Caco-2 (cell line): ENCODE measurements at places on chromosomes 4 and X.

DNA sequence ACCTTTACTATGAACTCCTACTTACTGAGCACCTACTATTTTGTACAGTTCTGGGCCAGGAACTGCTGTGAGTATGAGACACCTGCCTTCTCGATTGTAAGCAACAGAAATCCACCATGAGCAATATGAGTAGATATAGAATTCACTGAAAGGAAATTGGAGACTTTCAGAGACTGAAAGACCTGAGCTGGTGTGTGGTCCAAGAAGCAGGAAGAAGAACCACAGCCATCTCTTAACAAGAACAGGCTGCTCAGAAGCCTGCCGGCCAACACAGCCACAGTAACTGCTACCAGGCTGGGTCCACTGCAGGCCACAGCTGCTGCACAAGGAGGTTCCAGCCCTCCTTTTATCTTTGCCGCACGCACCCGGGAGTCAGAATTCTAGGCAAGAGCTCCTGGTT, 10.8 kb upstream of the ACSL1 start:
- DNase-seq: no peak

DNA sequence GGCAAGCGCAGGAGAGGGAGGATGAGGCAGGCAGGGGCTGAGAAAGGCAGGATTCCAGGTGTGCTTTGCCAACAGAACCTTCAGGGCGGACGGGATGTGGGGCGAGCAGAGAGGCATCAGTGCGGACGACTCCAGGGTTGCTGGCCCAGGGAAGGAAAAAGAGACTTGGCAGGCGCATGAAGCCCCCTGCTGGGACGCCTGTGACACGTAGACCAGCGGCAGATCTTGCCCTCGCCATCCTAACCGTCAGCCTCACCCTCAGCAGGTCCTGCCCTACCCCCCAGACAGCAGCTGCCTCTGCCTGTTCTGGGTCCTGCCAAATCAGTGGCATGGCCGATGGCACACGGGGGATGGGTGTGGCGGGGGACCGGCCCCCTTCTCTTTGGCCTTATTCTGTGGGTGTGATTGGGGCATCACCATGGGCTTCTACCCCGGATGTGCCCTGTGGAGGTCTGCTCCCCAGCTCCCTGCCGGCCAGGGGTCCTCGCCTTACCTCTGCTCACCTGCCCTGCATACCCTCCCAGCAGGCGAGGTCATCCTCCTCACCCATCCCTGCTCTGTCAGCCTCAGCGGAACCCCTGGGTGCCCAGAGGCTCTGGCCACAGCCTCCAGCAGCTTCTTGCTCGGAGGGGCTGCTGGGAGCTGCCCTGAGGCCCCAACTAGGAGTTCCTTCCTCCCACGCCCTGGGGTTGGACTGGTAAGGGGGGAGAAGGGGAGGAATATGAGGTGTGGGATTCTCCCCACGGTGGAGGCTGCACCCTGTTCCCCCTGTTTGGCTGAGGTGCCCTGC, 2.9 kb upstream of the SH3BP2 start:
- DNase-seq: peak; percentile 28

- DNase-seq: no peak
These were observed 5.4 kb upstream of the RGS12 start for GRCh38 chr4:3287271-3287971.

DNA sequence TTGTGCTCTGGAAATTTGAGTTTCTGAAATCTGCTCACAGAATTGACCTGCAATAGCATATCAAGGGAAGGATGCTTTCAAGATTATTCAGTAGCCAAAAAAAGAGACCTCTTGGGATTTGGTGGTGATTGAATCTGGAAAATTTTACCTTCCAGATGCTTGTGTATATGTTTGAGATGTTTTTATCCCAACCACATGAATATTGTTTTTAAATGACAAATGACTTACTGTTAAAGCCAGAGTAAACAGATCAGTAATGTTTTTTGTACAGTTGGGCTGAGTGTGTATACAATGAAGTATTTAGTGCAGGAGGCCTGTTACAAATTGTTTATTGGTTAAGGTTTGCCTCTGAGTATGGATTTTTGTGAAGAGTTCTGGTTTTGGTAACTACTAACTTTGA, 126.5 kb downstream of the CBR4 start:
- no peak for DNase-seq

DNA sequence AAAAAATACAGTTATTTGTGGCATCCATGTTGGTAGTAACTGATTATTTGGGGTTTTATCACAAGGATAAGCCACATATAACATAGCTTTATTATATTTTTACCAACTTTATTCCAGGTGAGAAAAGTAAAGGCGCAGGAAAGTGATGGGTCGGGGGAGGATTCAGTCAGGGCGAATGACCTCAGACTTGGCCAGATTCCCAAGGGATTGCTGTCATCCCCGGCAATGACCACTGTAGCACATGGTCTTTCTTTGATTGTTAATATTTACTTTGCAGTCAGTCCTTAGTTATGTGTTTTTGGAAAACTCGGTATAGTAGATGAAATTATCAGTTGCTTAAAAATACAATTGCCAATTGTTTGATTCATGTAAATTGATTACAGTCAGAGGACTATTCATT, 17.6 kb downstream of the GRIA3 start:
- no peak for DNase-seq
